ENCODE measurements at places on chromosomes 5 and 9.

DNA sequence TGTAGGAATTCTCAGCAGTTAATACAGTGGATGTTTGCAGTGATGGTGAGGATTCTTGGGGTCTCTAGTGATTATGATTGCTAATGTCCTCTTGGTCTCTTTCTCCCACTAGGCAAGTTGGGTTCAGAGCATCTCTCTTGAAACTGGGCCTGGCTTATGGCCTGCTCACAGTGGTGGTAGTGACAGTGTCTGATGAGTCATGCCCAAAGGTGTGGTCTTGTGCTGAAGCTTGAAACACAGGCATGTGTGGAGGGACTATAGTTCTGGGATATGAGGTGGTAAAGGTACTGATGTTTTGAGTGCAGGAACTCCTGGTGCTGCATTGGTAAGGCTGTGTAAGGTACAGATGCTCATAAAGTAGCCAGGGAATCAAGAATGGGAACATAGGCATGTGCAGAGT is 231.1 kb downstream of the FAM170A start:
- no peak for DNase-seq

- no peak for DNase-seq
These were observed 44.6 kb upstream of the BASP1 start for GRCh38 chr5:17172791-17173190.

- no peak for DNase-seq
These were observed 194.0 kb downstream of the NFIB start for GRCh38 chr9:14119694-14120514.

DNA sequence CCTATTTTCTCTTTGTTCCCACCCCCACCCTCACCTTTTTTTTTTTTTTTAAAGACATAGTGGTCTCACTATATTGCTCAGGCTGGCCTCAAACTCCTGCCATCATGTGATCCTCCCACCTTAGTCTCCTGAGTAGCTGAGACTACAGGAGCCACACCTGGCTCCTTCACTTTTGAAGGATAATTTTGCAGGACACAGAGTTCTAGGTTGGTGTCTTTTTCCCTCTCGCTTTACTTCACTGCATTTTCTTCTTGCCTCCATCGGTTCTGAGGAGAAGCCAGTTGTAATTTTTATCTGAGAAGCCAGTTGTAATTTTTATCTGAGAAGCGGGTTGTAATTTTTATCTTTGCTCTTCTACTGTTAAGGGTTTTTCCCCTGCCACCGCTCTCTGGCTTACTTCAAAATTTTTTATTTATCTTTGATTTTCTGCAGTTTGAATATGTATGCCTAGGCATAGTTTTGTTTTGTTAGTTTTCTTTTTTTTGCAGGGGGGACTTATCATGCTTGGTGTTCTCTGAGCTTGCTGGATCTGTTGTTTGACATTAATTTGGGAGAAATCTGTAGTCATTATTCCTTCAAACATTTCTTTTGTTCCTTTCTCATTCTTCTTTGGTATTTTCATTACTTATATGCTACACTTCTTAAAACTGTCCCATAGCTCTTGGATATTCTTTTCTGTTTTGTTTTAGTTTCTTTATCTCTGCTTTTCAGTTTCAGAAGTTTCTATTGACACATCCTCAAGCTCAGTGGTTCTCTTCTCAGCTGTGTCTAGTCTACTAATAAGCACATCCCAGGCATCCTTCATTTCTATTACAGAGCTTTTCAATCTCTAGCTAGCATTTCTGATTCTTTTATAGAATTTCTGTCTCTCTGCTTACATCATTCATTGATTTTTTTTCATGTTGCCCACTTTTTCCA is 148.2 kb upstream of the CHD1 start:
- DNase-seq, result no peak

- no peak for DNase-seq
These were observed 22.6 kb downstream of the HRH2 start for GRCh38 chr5:175680463-175680862.
